ENCODE measurements at places on chromosomes 7 and 10. TPM values are rescaled to one million over a fixed set of nuclear protein-coding genes. Genes with fewer than 3 reads are reported as not detected.

KLHL7 gene
- polyA plus RNA-seq: 29.9 TPM

DNA sequence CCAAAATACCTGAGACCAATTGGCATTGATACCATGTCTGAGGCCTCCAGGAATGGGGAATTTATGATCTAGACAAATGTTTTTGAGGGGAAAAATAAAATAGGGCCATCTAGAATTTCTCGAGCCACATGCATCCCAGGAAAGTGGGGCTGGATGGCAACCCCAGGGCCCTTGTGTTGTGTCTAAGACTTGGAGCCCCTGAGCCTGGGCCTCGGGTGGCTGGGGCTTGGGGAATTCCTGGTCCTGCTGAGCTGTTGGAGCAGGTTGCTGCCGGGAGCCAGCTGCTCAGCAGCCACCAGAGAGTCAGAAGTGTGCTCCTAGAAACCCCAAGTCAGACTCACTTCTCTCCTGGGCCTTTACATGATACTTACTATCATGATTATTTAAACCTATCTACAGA lies 172.9 kb downstream of the WDR37 start:
- H3K4me1 ChIP-seq: no peaks in the 10 kb centered on the region
- no peak overlapping the region for H3K27ac ChIP-seq
- H3K4me3 ChIP-seq: no peak overlapping the region
- H3K27me3 ChIP-seq: no peaks in the 10 kb centered on the region

DNA sequence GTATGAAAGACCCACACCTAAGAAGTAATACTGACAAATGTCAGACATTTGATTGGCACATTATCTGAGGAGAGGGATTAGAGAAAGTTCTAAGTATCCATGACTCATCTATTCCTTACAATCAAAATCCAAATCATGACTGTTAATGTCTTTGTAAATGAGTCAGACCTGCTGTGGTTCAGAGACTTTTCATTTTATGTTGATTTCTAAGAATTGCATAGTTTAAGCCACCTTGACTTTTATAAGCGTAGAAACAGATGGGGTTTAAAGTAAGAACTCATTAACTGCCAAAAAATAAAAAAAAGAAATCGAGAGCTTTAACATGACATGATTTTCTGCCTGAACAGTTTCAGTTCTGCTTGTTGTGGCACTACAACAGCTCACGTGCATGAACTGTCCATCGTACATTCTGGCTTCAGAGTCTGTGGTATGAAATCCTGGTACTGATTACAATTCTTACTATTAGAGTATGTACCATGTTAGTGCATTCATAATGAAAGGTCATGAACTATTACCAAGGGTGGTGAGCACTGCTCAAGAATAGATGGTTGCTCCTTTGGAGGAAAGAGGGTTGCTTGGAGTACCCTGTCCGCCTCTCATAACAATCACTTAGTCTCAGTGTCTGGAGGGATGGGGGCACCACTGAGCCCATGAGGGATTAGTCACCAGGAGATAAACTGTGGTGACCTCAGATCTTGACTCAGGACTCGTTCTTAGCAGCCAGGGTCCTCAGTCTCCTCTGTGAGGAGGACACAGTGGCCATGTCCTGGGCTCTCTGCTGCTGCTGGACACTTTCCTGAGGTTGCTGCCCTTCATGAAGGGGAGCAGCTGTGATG lies 42.2 kb downstream of the ACSM6 start:
- no peaks in the 10 kb centered on the region for H3K36me3 ChIP-seq
- no peak overlapping the region for H3K27ac ChIP-seq
- no peak for DNase-seq
- H3K4me1 ChIP-seq: no peaks in the 10 kb centered on the region
- H3K4me3 ChIP-seq: no peak overlapping the region

GDF2 gene
- polyA plus RNA-seq: not detected

DNA sequence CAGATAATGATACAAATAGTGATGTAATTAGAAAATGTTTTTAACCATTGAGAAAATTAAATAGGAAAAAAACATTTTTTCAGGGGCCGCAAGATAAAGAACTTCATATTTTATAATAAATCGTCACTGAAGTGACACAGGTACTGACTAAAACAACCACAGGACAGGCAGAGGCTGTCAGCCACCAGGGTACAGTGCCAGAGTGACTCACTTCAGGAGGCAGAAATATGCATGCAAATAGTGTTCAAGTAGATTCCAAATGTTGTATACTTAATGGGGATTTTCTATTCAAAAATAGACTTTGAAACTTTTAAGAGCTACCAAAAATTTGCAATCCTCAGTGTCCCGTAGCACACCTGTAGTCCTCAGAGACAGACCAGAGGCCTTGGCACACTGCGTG lies 68.6 kb downstream of the FRMPD2 start:
- H3K27me3 ChIP-seq: no peaks in the 10 kb centered on the region
- no peak for DNase-seq
- no peak overlapping the region for H3K27ac ChIP-seq
- no peaks in the 10 kb centered on the region for H3K4me1 ChIP-seq
- no peak overlapping the region for H3K4me3 ChIP-seq
- no peaks in the 10 kb centered on the region for H3K36me3 ChIP-seq

DNA sequence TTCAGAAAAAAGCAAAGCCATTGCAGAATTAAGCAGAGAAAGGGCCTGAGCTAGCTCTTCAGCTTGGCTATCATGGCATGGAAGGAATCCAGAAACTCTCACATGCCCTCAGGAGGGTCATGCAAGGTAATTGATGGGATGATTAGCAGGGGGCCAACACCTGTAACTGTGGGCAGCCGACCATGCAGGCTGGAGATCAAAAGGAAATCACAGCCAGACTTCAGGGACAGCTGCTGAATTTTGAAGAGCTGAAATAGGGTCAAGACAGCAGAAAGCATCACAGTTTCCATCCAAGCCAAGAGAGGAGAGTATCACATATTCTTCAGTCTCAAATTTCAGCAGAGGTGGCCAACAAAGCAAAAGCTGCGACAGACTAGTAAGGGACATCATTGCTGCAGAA lies 239.6 kb upstream of the STEAP1 start:
- no peaks in the 10 kb centered on the region for H3K27me3 ChIP-seq
- no peak overlapping the region for H3K27ac ChIP-seq
- no peaks in the 10 kb centered on the region for H3K36me3 ChIP-seq
- no peak overlapping the region for H3K4me3 ChIP-seq
- H3K4me1 ChIP-seq: no peaks in the 10 kb centered on the region

DNA sequence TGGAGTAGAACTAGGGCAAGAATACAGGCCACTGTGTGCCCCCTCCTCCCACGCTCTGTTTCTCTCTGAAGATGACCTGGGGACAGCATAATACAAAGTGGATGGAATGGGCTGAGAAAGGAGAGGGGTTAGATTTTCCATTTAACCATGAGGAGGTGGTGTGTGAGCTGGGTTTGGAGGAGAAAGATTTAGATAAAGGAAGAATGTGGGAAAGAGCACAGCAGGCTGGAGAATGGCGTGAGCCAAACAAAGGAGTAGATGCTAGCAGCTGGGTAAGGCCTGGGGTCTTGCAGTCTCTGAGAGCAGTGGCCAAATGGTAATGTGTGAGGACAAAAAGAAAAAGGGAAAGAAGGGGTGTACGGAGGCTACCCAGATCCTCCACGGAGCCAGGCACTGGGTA lies 8.6 kb downstream of the PNLIPRP2 start:
- no peak overlapping the region for H3K27ac ChIP-seq
- no peaks in the 10 kb centered on the region for H3K4me1 ChIP-seq
- no peak overlapping the region for H3K4me3 ChIP-seq
- no peaks in the 10 kb centered on the region for H3K36me3 ChIP-seq

DNA sequence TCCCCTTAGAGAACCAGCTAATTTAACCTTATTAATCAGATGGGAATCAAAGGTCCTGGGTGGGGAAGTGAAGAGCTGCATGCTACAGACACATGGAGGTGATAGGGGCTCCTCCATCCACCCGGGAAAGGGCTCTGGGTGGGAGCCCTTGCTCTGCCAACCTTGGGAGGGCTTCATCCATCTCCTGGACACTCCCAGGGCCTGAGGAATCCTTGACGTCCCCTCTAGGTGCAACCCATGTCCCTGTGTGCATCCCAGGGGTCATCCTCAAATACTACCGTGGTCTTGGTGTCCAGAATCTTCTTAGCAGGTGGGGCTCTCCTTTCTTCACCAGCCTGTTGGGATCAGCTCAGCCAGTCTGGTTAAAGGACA lies 55.4 kb upstream of the IGFBP3 start:
- H3K36me3 ChIP-seq: no peaks in the 10 kb centered on the region
- no peaks in the 10 kb centered on the region for H3K4me1 ChIP-seq
- no peak overlapping the region for H3K4me3 ChIP-seq
- no peak for DNase-seq
- no peaks in the 10 kb centered on the region for H3K27me3 ChIP-seq

- DNase-seq: no peak
Observed at GRCh38 chr10:121332353-121332752, 265.9 kb downstream of the FGFR2 start.

VAX1 gene
- not detected for polyA plus RNA-seq

NCF1 gene
- polyA plus RNA-seq: 7.7 TPM

EVX1 gene
- not detected for polyA plus RNA-seq

DNA sequence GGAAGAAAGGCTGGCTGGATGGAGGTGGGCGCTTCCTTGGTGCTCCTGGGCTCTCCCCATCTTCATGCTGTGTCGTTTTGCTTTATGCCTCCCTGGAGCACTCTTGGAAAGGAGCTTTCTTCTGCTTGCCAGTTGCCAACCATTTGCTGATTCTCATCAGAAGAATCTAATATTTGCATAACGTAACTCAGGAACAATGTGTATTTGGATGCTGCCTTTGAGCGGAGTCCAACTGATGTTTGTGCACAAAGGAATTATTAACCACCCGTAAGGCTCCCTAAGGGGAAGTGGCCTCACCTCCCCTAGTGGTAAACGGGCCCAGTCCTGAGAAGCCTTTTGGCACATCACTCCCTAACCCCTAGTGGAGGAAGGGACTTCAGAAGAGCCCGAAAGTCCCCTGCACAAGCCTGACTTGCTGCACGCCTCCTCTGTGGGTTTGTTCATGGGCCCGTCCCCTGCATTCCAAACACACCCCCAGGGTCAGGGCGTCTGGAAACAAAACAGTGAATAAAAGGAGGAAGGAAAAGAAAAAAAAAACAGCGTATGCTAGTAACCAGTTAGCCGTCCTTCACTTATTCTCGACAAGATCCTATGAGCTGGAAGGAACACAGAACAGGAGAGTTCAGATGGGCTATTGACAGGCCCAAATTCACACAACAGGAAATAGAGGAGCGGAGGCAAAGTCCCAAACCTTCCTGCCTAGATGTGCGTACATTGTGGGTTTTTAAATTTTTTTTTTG lies 602.2 kb downstream of the LRMDA start:
- H3K36me3 ChIP-seq: no peaks in the 10 kb centered on the region
- no peak overlapping the region for H3K27ac ChIP-seq
- no peak for DNase-seq

MYH16 gene
- not detected for polyA plus RNA-seq

KLHDC10 gene
- polyA plus RNA-seq: 2.2 TPM

DNA sequence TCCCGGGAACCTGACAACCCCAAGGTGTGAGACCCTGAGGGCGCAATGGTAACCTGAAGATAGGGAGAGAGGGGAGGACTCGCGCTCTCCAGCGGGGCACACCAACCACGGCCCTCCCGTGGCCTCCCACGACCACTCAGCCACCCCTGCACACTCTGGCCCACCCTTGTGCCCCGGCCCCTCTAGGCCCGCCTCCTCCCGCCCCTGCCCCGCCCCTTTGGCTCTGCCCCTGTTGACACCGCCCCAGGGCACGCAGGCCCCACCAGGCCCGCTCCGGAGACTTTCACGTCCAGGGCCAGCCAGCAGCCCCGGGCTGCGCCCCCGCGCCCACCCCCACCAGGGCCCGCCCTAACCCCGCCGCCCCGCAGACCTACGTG lies 10.9 kb downstream of the ATG9B start:
- peaks cover 93% of the 10 kb centered on the region for H3K4me1 ChIP-seq
- no peak overlapping the region for H3K4me3 ChIP-seq
- no peaks in the 10 kb centered on the region for H3K27me3 ChIP-seq
- H3K27ac ChIP-seq: peak overlapping the region; percentile 79
- H3K36me3 ChIP-seq: no peaks in the 10 kb centered on the region
- no peak for DNase-seq

- no peaks in the 10 kb centered on the region for H3K4me1 ChIP-seq
- no peak overlapping the region for H3K4me3 ChIP-seq
- no peak overlapping the region for H3K27ac ChIP-seq
- no peaks in the 10 kb centered on the region for H3K27me3 ChIP-seq
- DNase-seq: no peak
Observed at GRCh38 chr7:51013861-51014511, 231.3 kb upstream of the GRB10 start.

SLC16A9 gene
- not detected for polyA plus RNA-seq

DNA sequence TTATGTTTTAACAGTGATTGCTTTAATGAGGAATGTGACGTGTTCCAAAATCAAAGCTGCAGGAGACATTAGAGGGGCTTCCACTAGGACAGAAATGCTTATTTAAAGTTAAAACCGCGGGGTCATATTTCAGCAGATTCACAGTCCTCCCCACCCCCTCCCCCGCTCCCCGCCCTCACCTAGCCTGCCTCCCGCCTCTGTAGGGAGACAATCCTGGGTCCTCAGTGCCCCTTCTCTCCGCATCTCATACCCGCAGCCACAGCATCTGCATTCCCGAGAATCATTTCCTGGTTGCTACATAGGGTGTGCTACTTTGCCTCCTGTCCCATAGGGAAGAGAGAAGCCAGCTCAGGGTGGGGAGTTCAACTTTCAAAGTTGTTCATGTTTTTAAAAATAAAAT lies 3.1 kb upstream of the DRGX start:
- H3K4me3 ChIP-seq: no peak overlapping the region
- H3K4me1 ChIP-seq: no peaks in the 10 kb centered on the region
- no peak overlapping the region for H3K27ac ChIP-seq
- no peaks in the 10 kb centered on the region for H3K36me3 ChIP-seq
- no peak for DNase-seq

- H3K4me1 ChIP-seq: no peaks in the 10 kb centered on the region
- no peak overlapping the region for H3K4me3 ChIP-seq
- H3K27ac ChIP-seq: no peak overlapping the region
- peaks cover 3% of the 10 kb centered on the region for H3K27me3 ChIP-seq
- no peaks in the 10 kb centered on the region for H3K36me3 ChIP-seq
- no peak for DNase-seq
Observed at GRCh38 chr10:77603534-77603927, 34.1 kb downstream of the KCNMA1 start.

GRCh38 chr7:147418966-147419365 lies 1171.6 kb upstream of the C7orf33 start:
- no peaks in the 10 kb centered on the region for H3K36me3 ChIP-seq
- H3K4me3 ChIP-seq: no peak overlapping the region
- H3K4me1 ChIP-seq: no peaks in the 10 kb centered on the region
- no peak overlapping the region for H3K27ac ChIP-seq

All from CD8-positive, alpha-beta memory T cell (primary cell).